Right ventricle myocardium inferior (tissue), 1 donor: ENCODE measurements at places on chromosomes 13 and 19.
A peak's percentile ranks its signal among the peaks of the same experiment; 100 is the strongest.

GRCh38 chr13:43472980-43473379 is 313.8 kb downstream of the ENOX1 start:
- DNase-seq = no peak

GRCh38 chr19:45175515-45176345 is 2.3 kb downstream of the TRAPPC6A start:
- no peak for DNase-seq

GRCh38 chr19:2461751-2462634 is 5.2 kb upstream of the LMNB2 start:
- DNase-seq = peak; percentile 79

- no peak for DNase-seq
Observed at GRCh38 chr13:104586051-104586746, 1520.0 kb upstream of the SLC10A2 start.

GRCh38 chr19:52898101-52898500 is 666 bp upstream of the ZNF320 start:
- no peak for DNase-seq

DNA sequence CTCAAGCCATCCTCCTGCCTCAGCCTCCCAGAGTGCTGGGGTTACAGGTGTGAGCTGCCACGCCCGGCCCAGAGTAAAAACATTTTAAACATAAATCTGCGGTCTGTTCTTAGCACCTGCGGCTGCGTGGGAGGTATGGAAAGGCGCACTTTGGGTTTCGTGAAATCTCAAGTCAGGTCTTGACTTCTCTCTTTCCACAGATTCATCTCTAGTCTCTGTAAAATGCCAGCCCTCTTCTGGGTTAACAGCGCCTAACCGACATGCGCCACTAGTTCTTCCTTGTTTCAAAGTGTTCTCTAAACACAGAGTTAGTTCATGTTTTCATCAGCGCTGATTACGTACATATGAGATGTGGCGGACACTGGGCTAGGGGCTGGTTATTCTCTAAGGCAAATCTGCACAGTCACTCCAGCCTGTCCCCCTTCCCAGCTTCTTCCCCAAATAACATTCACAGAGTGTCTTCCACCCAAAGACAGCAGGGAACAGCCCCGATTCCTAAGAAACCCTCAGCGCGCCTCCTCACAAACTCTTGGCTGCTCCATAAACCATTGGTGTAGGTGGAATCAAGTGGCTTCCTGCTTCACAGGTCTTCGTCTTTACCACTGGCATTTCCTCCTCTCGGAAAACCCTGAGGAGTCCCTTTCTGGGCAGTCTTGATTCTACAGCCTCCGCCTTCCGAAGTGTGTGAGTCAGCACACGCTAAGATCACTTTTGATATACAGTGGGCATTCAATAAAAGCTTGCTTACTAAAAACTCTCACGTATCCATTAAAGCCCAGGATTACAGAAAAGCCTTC is 1.4 kb downstream of the PARP4 start:
- no peak for DNase-seq
